Lung microvascular endothelial cell (primary cell): ENCODE measurements at places on chromosomes 2 and 18.
A peak's percentile ranks its signal among the peaks of the same experiment; 100 is the strongest.

DNA sequence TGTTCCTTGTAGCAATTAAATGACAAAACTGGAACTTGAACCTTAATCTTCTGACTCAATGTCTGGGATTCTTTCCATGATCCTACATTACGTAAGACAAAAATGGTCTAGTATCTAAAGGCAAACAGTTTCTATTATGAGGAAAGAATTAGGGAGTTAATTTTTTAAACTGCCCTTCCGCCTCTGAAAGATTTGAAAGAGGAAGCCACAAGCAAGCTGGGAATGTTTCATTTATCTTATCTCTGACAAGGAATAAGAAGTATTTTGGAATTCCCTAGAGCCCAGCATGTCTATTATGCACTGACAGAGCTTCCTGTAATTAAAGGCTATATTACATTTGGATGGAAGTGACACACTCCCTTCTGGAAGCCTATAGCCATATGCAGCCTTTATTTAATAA is 558.8 kb upstream of the CDH2 start:
- DNase-seq: no peak

- no peak for DNase-seq
These were observed 68.1 kb upstream of the ZNF804A start for GRCh38 chr2:184530239-184530638.

- DNase-seq: no peak
These were observed 39.5 kb downstream of the SH3BP4 start for GRCh38 chr2:234991290-234991689.

DNA sequence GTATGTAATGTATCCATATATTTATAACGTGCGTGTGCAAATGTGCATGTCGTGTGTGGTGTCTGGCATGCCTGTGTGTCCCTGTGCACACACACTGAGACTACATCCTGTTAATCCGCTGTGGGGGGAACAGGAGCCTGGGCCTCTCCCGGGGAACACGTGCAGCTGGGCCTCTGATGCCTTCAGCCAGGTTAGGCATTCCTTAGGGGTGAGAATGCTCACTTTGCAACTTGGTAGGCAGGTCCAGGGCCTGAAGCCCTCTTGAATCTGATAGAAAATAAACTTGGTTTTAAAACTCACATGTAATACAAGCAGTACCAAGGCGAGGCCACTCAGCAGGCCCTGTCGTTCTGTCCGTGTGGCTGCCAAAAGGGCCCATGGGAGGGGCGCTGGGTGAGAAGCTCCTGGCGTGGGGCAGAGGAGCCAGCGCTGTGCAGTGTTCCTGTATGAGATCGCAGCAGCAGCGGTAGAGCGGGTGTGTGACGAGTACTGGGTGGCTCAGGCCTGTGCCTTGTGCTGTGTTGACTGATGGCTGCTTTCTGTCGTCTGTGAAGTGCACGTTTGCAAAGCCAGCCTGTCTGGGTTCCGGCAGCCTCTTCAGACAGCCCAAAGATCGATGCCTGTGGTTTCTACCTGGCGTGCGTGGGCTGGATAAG is 16.2 kb downstream of the SALL3 start:
- DNase-seq: no peak

GRCh38 chr2:233323851-233324250 is 16.2 kb downstream of the SAG start:
- DNase-seq: no peak

- peak; percentile 22 for DNase-seq
These were observed 48.3 kb upstream of the ACAA2 start for GRCh38 chr18:49861659-49862058.

- DNase-seq: peak; percentile 47
These were observed 136.1 kb downstream of the MCFD2 start for GRCh38 chr2:46779447-46779941.

DNA sequence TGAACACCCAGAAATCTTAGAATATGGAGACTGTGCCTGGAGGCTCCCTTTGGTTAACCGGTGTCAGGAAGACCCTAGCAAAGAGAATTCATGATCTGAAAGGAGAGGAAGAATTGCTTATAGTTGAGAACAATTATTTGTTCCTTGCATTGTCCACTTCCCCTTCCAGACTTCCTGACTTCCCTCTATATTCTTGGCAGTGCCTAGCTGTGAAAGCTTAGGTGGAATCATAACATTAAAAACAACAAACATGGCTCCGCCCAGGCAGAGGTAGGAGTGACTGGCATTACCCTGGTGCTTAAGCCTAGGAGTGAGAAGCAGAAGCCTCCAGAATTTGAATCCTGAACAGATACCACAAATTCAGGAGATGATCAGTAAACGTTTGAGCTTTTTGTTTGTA is 1.9 kb downstream of the TTL start:
- DNase-seq: no peak

DNA sequence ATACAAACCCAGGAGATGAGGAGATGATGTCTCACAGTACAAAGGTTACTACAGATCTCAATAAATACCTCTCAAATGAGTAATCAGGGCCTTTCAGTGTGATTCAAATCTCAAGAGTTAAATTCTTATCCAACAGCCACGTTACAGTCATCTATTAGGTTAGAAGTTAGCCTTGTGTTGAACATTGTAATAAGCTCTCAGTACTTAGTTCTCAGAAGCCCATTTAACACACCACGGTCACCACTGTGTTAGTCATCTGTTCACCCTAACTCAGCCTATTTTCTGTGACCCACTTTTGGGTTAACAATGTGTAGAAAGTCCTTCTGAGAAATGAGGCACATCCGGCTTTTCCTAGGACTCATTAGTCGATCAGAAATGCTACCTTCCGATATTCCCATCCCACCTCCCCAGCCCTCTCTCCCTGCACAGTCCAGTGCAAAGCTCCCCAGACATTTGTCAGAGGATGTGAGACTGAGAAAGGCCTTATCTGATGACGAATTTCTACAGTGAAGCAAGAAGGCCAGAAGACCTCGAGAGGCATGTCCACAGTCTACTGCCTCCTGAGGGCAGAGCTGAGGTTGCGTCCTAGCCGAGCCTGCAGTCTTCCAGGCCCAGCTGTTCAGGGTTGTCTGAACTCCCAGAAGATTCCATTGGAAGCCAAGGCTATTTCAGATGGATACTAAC is 92.6 kb downstream of the ACTR2 start:
- DNase-seq: peak; percentile 77

DNA sequence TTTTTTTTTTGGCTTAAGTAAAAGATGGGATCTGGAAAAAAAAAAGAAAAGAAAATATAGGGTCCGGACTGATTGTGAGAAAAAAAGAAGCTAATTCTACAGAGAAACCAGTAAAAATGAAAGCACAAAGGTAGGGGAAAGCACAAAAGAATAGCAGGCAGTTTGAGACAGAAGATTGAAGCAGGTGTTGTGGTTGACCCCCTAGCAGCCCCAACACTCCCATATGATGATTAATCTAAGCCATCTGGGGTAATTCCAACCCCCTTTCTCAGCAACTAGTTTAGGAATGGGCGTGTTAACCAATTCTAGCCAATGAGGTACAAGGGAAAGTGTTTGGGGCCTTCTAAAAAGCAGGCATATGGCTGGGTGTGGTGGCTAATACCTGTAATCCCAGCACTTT is 77.0 kb downstream of the MBD2 start:
- DNase-seq: no peak

DNA sequence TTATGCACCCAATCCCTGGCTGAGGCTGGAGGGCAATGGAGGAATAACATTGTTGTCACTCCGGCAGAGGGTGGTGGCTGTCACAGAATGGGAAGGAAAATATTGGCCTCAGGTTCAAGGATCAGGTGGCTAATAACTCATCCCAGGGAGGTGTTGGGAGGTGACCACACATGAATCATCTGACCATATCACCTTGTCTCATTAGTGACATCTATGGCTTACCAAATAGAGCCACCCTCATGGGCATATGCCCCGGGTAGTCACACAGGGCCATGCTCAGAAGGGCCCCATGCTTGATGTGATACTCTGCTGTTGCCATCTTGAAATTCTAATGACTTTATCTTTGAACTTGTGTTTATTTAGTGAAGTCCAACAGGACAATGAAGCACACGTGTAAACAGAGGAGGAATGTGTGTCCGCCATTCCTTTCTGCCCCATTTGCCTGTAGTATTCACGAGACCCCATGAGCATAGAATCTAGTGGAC is 27.5 kb upstream of the HK2 start:
- DNase-seq: no peak

DNA sequence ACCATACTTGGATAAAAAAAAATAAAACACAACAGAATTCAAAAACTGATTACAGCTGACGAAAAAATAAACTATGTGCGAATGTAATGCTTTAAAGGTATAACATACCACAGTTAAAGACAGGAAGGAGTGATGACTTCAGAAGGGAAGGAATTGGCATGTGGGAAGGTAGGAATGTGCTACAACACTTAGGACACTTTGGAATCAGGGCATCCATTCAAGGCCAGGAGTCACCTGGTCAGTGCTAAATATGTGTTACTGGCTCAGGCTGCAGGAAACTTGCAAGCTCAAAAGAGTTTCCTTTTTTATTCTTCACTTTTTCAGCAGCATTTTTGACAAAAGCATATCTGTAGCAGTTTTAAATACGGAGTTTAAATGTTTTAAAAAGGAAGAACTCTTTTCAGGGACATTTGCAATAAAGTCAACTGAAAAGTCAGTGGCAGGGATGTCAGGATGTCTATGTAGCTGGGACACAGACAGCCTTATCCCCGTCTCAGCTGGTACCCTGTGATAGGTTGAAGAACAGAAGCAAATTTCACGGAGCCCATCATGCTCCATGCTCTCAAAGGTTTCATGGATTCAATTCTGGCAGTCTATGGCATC is 138.0 kb upstream of the KLHL14 start:
- DNase-seq: no peak

DNA sequence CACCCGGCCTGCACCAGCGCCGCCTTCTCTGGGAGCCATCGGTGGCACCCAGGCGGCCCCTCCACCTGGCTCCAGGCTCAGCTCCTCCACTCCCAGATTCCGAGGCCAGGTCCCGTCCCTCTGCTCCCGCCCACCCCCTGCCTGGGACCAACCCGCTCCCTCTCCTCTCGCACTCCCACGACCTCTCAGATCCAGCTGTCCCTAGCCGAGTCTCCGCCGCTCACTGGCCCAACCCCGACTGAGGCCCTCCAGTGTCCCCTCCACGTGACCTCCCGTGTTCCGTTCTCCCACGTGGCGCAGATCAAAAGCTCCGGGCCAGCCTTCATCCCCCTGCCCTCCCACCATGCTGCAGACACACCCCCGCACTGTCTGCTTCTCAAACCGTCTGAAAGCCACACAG is 14.4 kb upstream of the SALL3 start:
- DNase-seq: no peak

DNA sequence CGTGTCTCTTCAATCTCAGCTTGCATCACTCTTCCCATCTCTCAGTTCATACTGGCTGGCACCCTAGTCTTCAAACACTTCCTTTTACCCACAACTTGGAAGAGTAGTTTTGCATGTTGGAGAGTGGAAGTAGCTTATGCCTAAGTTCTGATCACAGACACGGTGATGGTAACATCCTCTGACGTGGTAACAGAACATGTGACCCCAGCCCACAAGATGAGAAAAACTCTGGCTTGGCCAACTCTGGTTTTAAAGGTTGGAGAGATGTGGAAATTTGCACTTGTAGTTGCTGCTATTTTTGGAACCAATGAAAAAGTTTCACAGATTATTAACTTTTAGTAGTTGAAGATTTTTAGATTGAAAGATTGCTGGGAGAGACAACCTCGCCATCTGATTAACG is 155.4 kb upstream of the SLC35G4 start:
- no peak for DNase-seq

DNA sequence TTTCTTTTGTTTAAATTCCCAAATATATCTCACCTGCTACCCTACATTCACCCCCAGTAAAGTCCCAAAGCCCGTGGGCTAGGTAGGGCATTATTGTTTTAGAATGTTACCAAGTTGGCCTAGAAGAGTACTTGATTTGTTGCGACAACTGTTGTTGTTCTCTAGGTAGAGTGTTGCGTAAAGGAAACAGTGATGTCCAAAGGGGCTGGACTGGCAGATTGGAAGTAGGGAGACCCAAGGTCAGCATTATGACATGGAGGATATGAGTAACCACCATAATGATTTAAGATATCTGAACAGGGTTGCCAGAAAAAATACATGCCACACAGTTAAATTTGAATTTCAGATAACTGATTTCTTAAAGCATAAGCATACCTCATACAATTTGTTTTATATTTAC is 39.2 kb downstream of the SCN1A start:
- peak; percentile 98 for DNase-seq

- DNase-seq: no peak
These were observed 685.1 kb downstream of the NRXN1 start for GRCh38 chr2:50346629-50347357.

- DNase-seq: no peak
These were observed 50.6 kb downstream of the ST3GAL5 start for GRCh38 chr2:85838181-85838580.

GRCh38 chr18:48555465-48555995 is 16.7 kb downstream of the CTIF start:
- DNase-seq: no peak

DNA sequence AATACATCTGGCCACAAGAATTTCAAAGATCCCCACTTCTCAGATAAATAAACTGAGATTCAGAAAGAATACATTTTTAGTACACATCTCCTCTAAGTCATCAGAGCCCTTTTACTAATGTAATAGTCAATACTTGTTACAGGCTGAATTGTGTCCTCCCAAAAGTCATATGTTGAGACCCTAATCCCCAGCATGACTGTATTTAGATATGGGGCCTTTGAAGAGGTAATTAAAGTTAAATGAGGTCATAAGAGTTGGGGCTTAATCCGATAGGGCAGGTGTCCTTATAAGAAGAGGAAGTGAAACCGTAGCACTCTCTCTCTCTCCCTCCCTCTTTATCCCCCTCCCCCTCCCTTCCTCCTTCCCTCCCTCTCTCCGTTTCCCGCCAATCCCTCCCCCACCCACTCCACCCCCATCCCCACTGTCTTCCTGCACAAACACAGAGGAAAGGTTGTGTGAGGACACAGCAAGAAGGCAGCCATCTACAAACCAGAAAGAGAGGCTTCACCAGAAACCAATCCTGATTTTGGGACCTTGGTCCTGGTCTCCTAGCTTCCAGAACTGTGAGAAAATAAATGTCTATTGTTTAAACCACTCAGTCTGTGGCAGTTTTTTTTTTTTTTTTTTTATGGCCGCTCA is 66.6 kb upstream of the ZNF397 start:
- no peak for DNase-seq

DNA sequence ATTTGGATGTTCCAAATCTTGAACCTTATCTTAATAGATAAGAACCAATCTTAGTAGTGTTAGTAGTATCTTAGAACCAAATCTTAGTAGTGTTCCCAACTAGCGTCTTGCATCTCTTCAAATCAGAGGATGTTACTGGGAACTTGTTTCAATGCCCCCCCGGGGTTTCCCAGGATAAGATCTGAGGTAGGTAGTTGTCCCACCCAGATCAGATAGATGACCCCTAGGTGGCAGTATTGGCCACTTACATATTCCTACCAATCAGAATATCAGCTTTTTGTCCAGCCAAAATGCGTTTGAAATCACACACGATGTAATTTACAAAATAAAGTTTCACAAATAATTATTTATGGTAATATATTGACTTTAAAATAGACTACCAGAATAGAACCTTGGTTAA is 314.8 kb downstream of the MBD2 start:
- peak; percentile 9 for DNase-seq
